Right lobe of liver (tissue), 6 donors: ENCODE measurements at places on chromosomes 2 and 18. TPM values are rescaled to one million over a fixed set of nuclear protein-coding genes. Genes with fewer than 3 reads are reported as not detected.

Gene GULP1
- 0.74 TPM for total RNA-seq

Gene UGT1A8
- 1.00 TPM for total RNA-seq

Gene UGT1A9
- 125 TPM for total RNA-seq

Gene HSPD1
- total RNA-seq: 552 TPM

Gene GCG
- total RNA-seq: not detected

Gene CIDEA
- total RNA-seq: not detected

Gene FAP
- total RNA-seq: 0.55 TPM

Gene INHA
- total RNA-seq: not detected

DNA sequence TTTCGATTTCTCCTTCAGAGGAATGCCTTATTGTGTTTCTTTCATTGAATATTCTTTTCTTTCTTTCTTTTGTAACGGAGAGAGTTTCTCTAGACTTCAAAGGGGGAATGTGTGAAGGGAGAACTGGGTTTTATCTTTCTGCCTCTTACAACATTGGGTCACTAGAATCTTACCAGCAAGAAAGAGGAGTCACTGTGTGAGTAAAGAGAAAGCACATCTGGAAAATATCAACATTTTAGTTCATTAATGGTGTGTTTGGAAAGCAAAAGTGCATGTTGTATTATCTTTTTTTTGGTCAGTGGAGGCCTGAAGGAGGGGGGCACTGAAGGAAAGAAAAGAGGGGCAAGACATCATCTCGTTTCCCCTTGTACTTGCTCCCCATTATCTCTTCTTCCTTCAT is 86.6 kb upstream of the THOC1 start:
- no peak overlapping the region for H3K4me3 ChIP-seq
- H3K27me3 ChIP-seq: no peaks in the 10 kb centered on the region
- H3K27ac ChIP-seq: no peak overlapping the region
- no peaks in the 10 kb centered on the region for H3K36me3 ChIP-seq

DNA sequence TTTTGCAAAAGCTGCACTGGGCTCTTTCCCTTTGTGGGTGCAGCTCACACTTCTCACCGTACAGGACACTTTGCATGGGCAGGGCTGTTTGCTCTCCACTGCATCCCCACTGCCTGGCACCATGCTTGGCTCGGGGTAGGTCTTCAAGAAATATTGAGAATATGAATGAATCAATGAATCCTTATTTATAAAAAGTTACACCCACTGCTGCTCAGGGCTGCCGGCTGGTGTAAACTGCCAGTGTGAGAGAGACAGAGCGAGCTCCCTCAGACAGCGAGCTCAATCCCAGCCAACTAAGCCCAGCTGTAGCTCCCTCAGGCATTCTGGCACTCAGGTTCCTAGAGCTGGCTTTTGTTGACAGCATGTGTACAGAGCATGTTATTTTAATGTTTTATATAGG is 3.4 kb downstream of the TMEM185B start:
- H3K4me3 ChIP-seq: no peak overlapping the region
- no peak overlapping the region for H3K27ac ChIP-seq
- peaks cover 20% of the 10 kb centered on the region for H3K4me1 ChIP-seq
- H3K27me3 ChIP-seq: no peaks in the 10 kb centered on the region
- no peak for DNase-seq

DNA sequence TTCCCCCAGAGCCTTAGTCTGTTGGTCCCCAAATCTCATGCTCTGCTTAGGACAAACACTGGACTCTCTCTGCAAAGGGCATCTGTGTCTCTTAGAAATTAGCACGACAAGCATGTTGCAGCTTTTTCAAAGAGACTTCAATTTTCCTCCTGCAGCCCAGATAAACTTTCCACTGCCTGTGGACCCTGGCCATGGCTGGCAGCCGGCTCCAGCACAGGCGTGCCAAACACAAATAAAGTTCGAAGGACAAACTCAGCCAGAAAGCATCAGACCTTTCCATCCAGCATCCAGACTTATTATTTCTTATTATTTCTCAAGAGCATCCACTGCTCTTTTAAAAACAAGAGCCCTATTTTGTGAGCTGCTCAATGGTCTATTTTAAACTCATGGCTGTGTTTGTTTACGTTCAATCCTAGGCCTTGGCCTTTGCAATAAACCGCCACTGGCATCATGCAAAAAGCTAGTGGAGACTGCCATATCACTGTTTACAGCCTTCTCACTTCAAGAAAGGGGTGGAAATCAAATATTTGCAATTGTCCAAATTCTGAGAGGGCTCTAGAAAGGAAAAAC is 300.8 kb downstream of the BCL11A start:
- no peak overlapping the region for H3K27ac ChIP-seq
- H3K4me1 ChIP-seq: no peaks in the 10 kb centered on the region
- no peak overlapping the region for H3K4me3 ChIP-seq
- H3K27me3 ChIP-seq: no peaks in the 10 kb centered on the region
- no peak for DNase-seq

DNA sequence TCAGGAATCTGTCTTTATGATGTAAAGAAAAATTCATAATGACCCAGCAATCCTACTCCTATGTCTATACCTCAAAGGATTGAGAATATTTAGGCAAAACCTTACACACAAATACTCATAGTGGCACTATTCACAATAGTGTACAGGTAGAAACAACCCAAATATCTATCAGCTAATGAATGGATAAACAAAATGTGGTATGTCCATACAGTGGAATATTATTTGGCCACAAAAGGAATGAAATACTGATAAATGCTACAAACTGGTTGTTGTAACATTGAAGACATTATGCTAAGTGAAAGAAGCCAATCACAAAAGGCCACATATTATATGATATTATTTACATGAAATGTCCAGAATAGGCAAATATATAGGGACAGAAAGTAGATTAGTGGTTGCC is 24.7 kb downstream of the PDK1 start:
- no peak for DNase-seq
- no peaks in the 10 kb centered on the region for H3K27me3 ChIP-seq
- H3K4me1 ChIP-seq: no peaks in the 10 kb centered on the region
- no peak overlapping the region for H3K27ac ChIP-seq
- no peaks in the 10 kb centered on the region for H3K36me3 ChIP-seq

GRCh38 chr18:47944972-47945852 is 14.8 kb upstream of the SMAD2 start:
- no peaks in the 10 kb centered on the region for H3K4me1 ChIP-seq
- H3K27ac ChIP-seq: no peak overlapping the region
- no peak overlapping the region for H3K4me3 ChIP-seq
- H3K36me3 ChIP-seq: no peaks in the 10 kb centered on the region
- DNase-seq: no peak
- H3K27me3 ChIP-seq: no peaks in the 10 kb centered on the region

GRCh38 chr2:39787950-39788349 is 8.9 kb upstream of the THUMPD2 start:
- H3K27ac ChIP-seq: no peak overlapping the region
- no peaks in the 10 kb centered on the region for H3K4me1 ChIP-seq
- no peak overlapping the region for H3K4me3 ChIP-seq
- H3K36me3 ChIP-seq: no peaks in the 10 kb centered on the region
- DNase-seq: no peak

GRCh38 chr2:107320881-107321280 is 434.9 kb upstream of the ST6GAL2 start:
- no peaks in the 10 kb centered on the region for H3K27me3 ChIP-seq
- no peak overlapping the region for H3K4me3 ChIP-seq
- DNase-seq: no peak

GRCh38 chr2:199535445-199536177 is 77.9 kb upstream of the SATB2 start:
- no peak overlapping the region for H3K4me3 ChIP-seq
- H3K36me3 ChIP-seq: no peaks in the 10 kb centered on the region
- H3K4me1 ChIP-seq: no peaks in the 10 kb centered on the region

- peaks cover 14% of the 10 kb centered on the region for H3K4me1 ChIP-seq
- DNase-seq: no peak
- no peak overlapping the region for H3K4me3 ChIP-seq
Observed at GRCh38 chr2:176464886-176465564, 195.8 kb downstream of the MTX2 start.

- H3K4me1 ChIP-seq: no peaks in the 10 kb centered on the region
- no peak for DNase-seq
- no peak overlapping the region for H3K4me3 ChIP-seq
- no peaks in the 10 kb centered on the region for H3K36me3 ChIP-seq
Observed at GRCh38 chr2:137333386-137334165, 568.2 kb downstream of the THSD7B start.

- H3K27me3 ChIP-seq: no peaks in the 10 kb centered on the region
- no peak overlapping the region for H3K27ac ChIP-seq
- DNase-seq: no peak
- H3K4me3 ChIP-seq: no peak overlapping the region
Observed at GRCh38 chr2:101223814-101224231, 28.9 kb upstream of the CNOT11 start.

- no peaks in the 10 kb centered on the region for H3K36me3 ChIP-seq
- H3K27me3 ChIP-seq: no peaks in the 10 kb centered on the region
- H3K4me1 ChIP-seq: no peaks in the 10 kb centered on the region
- DNase-seq: no peak
Observed at GRCh38 chr18:61531891-61532290, 198.7 kb downstream of the CDH20 start.

DNA sequence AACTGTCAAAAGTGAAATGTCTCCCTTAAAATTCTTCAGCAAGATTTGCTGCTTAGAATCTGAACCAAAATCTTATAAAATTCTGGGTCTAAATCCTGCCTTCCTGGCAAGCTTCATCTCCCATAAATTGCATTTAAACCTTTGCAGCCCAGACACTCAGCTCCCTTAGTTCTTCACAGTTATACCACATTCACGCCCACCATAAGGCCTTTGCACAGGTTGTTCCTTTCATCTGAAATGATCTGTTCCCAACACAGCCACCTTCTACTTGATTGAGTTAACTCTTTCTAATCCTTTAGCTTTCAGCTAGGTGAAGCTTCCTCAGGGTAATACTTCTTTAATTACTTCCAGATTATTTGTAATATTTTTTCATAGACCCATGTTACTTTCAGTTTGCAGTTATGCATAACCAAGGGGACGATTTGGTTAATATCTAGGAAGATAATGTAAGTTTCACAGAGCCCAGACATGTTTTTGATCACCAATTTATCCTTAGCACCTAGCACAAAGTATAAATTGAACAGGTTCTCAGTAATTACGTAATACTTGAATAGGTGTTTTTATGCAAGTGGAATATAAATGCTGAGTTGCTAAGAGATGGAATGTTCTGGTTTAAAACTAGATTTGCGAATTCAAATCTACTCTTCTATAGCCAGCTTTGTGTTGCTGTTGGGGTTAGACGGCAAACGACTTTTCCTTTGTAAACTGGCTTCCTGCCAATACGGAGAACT is 779.7 kb upstream of the PKDCC start:
- no peaks in the 10 kb centered on the region for H3K4me1 ChIP-seq
- no peak overlapping the region for H3K27ac ChIP-seq
- no peaks in the 10 kb centered on the region for H3K27me3 ChIP-seq

DNA sequence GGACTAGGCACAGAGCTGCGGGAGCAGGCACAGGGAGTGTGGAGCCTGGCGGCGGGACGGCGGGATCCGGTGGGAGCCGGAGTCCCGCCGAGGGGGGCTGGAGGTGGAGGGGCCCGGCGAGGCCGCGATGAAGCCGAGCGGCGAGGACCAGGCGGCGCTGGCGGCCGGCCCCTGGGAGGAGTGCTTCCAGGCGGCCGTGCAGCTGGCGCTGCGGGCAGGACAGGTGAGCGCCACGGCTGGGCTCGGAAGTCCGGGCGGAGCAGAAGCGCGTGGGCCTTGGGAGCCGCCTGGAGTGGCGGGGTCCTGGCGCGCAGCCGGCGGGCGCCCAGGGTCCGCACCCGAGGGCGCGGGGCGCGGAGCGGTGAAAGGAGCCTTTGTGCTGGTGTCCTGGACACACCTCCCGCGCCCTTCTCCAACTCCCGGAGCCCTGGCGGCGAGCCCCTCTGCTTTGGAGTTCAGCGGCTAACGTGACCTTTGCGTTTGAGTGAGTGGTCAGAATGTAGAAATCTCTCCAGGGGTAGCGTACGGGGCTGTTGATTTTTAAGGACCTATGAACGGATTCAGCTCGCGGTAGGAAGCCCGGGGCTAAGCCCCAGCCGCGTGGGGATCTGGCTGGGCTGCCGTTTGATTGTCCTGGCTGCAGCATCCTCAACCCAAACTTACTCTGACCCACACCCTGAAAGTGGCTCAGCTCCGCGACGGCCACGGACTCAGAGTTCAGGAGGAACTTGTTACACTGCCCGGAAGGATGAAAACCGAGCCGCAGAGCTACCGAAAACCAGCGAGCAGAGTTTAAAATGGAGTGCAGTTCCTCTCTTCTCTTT is 448 bp downstream of the IMPA2 start:
- DNase-seq: peak; percentile 62
- H3K4me3 ChIP-seq: peak overlapping the region; percentile 77
- H3K4me1 ChIP-seq: peaks cover 25% of the 10 kb centered on the region
- H3K36me3 ChIP-seq: no peaks in the 10 kb centered on the region
- no peaks in the 10 kb centered on the region for H3K27me3 ChIP-seq

- no peaks in the 10 kb centered on the region for H3K27me3 ChIP-seq
- H3K36me3 ChIP-seq: no peaks in the 10 kb centered on the region
- H3K27ac ChIP-seq: no peak overlapping the region
- no peak overlapping the region for H3K4me3 ChIP-seq
- H3K4me1 ChIP-seq: no peaks in the 10 kb centered on the region
Observed at GRCh38 chr2:113225263-113226259, 51.8 kb downstream of the PSD4 start.

- no peaks in the 10 kb centered on the region for H3K4me1 ChIP-seq
- H3K36me3 ChIP-seq: no peaks in the 10 kb centered on the region
- DNase-seq: no peak
- H3K4me3 ChIP-seq: no peak overlapping the region
- no peaks in the 10 kb centered on the region for H3K27me3 ChIP-seq
Observed at GRCh38 chr18:69246027-69246426, 154.7 kb upstream of the DOK6 start.

- H3K27ac ChIP-seq: no peak overlapping the region
- no peaks in the 10 kb centered on the region for H3K27me3 ChIP-seq
- DNase-seq: no peak
- no peaks in the 10 kb centered on the region for H3K4me1 ChIP-seq
Observed at GRCh38 chr18:23316988-23317387, 136.1 kb upstream of the RIOK3 start.

- DNase-seq: no peak
- H3K4me1 ChIP-seq: no peaks in the 10 kb centered on the region
- H3K27ac ChIP-seq: no peak overlapping the region
- H3K4me3 ChIP-seq: no peak overlapping the region
Observed at GRCh38 chr2:170481201-170481600, 233.9 kb upstream of the SP5 start.
